ENCODE measurements at places on chromosomes 2 and 18.

DNA sequence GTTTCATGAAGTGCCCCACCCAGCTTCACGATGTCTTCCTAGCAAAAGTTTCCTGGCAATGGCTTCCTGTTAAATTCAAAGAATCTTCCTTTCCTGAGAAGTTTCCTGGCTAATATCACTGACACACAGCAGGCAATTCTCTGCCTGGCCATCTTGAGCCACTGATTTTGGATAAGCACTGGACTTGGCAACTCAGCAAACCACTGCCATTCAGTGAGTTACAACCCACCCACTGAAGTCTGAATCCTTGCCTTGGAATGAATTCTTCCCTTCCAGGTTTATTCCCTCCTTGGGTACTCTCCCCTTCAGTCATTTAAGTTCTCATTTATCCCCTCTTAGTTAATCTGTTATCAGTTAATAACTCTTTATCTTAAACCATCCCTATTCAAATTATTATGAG, 426.0 kb downstream of the MBD2 start:
- DNase-seq: peak; percentile 7

DNA sequence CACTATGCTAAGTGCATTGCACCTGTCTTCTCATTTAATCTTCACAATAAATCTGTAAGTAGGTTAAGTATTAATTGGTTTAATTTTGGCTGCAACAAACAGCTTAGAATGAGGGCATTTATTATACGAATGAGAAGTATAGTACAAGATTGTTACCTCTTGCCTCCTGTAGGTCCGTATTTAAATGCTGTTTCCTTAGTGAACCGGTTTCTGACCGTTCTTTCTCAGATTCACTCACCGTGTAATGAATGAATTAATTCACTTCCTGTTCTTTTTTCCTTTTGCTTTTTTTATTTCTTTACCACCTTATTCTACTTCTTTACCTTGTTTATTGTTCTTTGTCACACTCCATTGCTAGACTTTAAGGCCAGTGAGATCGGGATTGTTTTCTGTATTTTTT, 153.8 kb upstream of the RASGRP3 start:
- DNase-seq: no peak

GRCh38 chr2:69531186-69531585, 94.0 kb upstream of the NFU1 start:
- no peak for DNase-seq

- DNase-seq: no peak
Measured at GRCh38 chr2:54040685-54041084, 69.9 kb upstream of the PSME4 start.

- peak; percentile 63 for DNase-seq
Measured at GRCh38 chr2:215540658-215541057, 104.8 kb upstream of the FN1 start.

DNA sequence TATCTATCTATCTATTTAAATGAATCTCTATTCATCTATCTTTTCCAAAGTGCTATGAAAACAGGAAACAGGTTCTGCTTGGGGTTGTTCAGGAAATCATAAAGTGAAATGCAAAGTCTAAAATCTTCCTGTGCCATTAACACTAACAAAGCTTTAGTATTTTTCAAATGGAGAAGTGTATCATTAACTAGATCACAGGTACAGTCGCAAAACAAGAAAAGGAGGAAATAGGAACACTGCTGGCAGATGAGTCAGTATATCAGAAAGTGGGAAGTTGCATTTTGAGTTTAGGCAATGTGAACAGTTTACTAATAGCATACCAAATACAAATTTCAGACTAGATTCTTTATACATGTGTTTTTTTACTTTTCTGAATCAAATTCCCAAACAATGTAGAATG, 888.5 kb upstream of the FSHR start:
- DNase-seq: no peak

GRCh38 chr2:33265584-33266338, 210.7 kb upstream of the RASGRP3 start:
- peak; percentile 3 for DNase-seq

DNA sequence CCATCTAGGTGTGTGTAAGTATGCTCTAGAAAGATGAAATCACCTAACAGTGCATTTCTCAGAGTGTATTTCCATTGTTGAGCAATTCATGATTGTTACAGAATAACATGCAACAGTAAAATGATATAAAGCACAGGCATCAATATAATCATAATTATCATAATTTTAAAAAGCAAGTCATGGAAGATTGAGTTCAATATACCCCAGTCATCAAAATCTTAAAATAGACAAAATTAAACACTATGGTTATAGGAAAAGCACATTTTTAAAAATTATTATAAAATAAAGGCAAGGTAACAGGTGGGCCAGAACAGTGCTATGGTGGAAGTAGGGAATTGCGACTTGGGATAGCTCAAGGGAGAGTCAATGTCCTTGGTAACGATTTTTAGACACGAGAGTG, 555.4 kb upstream of the VRK2 start:
- no peak for DNase-seq

DNA sequence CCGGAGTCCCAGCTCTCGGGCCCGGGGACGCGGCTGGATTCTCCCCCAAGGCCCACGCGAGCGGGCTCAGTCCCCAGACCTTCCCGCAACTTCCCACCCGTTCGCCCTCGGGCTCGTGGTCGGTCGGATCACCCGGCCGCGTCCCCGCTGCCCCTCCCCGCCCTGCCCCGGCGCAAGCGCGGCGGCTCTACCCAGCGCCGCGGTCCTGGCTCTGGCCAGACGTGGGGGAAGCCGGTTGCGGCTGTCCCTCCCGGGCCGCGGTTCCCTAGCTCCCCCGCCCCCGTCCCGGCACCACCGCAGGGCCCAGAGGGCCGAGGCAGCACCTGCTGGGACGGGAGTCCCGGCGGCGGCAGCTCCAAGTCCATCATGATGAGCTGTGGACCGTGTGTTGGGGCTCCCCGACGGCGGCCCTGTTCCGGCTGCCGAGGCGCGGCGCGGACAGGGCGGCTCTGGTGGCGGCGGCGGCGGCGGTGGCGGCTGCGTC, 276 bp downstream of the NFE2L2 start:
- DNase-seq: peak; percentile 47

Measured in M059J (cell line).